Pancreas (tissue), 10 donors: ENCODE measurements at places on chromosomes 13 and 19. TPM values are rescaled to one million over a fixed set of nuclear protein-coding genes. Genes with fewer than 3 reads are reported as not detected.

DNA sequence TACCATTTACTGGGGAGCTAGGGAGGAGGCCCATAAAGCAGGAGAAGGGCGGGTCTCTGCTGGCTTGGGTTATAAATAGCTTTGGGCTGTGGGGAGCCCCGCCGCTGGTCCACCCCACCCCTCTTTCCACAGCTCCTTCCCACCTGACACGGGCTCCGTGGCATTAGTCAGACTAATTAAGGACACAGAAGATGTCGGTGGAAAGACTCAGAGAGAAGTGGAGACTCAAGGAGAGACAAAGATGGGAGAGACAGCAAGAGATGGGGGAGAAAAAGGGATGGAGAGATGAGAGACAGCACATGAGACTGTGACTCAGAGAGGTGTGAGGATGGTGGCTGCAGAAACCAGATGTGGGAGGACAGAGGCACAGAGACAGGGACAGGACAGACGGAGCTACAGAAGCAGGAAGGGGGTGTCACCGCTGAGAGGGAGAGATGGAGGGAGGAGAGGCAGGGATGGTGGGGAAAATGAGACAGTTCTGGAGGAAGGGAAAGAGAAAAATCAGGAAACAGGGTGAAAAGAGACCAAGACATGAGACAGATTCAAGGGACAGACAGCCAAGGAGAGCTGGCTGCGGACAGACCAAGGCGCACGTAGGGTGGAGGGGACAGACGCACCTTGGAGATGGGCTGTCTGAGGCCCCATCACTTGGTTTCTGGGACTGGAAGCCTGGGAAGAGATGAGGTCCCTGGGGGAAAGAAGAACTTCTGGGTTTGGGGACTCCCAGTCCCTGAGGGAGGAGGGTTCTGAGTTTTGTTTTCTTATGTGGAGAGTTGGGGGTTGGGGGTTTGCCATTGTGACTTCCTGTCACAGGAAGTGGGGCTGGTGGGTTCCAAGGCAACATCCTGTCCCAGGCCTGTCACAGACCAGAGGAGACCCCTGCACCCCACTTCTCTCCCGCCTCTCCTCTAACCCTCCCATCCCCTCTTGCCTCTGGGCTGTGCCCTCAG lies 4.1 kb downstream of the ARHGEF1 start:
- no peak for DNase-seq
- peak overlapping the region; percentile 57 for H3K27ac ChIP-seq
- peaks cover 1% of the 10 kb centered on the region for H3K36me3 ChIP-seq
- H3K27me3 ChIP-seq, result no peaks in the 10 kb centered on the region
- no peak overlapping the region for H3K4me3 ChIP-seq
- peaks cover 13% of the 10 kb centered on the region for H3K4me1 ChIP-seq

DNA sequence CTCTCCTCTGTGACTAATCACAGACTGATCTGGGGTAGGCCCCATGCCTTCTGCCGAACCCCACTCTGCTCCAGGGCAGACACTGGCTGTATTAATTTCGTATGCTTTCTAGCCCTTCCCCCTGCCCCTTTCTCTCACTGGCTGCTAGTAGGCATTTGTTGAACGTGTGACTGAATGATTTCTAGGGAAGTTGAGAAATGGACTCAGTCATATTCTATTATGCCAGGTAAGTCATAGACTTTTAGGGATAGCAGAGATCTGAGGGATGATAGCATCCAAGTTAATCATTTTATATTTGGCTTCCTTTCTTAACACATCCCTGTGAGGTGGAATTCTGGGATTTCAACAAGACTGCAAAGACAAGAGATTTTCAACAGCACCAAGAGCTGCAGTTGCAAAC lies 166.4 kb downstream of the FGF9 start:
- no peaks in the 10 kb centered on the region for H3K36me3 ChIP-seq
- no peaks in the 10 kb centered on the region for H3K4me1 ChIP-seq
- no peak for DNase-seq
- no peaks in the 10 kb centered on the region for H3K27me3 ChIP-seq
- no peak overlapping the region for H3K4me3 ChIP-seq
- no peak overlapping the region for H3K27ac ChIP-seq

GRCh38 chr13:63460462-63461090 lies 2044.9 kb upstream of the PCDH20 start:
- H3K36me3 ChIP-seq, result no peaks in the 10 kb centered on the region
- no peak overlapping the region for H3K27ac ChIP-seq
- no peak for DNase-seq

- no peaks in the 10 kb centered on the region for H3K4me1 ChIP-seq
- H3K4me3 ChIP-seq, result no peak overlapping the region
- no peaks in the 10 kb centered on the region for H3K36me3 ChIP-seq
- no peak for DNase-seq
- no peak overlapping the region for H3K27ac ChIP-seq
Observed at GRCh38 chr13:51147732-51148131, 36.7 kb upstream of the C13orf42 start.

GRCh38 chr19:8306235-8307054 lies 1.7 kb downstream of the CD320 start:
- no peaks in the 10 kb centered on the region for H3K4me1 ChIP-seq
- no peak overlapping the region for H3K4me3 ChIP-seq
- no peaks in the 10 kb centered on the region for H3K27me3 ChIP-seq
- H3K36me3 ChIP-seq, result no peaks in the 10 kb centered on the region

Gene C2CD4C
- 2.1 TPM for polyA plus RNA-seq

DNA sequence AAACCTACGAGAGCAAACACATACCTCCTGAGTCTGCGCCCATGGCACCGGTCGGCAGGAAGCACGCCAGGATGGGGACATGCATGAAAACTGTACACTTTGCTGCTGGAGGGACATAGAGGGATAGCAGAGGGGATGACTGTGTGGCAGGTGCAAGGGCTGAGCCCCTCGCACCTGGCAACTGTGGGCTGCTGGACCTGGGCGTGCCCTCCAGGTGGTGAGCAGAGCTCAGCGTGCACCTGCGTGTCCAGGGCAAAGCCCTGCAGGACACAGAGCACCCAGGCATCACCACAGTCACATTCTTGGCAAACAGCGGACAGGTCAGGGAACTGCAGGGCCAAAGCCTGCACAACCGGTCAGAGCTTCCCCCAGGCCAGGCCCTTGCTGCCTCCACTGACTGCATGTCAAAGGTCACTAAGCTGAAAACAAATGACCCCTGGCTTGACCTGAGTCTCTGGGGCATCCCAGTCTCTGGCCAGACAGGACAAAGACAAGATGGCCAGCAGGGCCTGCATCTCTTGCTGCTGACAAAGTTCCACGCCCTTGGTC lies 9.0 kb upstream of the ISYNA1 start:
- H3K4me3 ChIP-seq, result no peak overlapping the region
- no peaks in the 10 kb centered on the region for H3K27me3 ChIP-seq

- no peaks in the 10 kb centered on the region for H3K27me3 ChIP-seq
- H3K4me3 ChIP-seq, result no peak overlapping the region
- no peaks in the 10 kb centered on the region for H3K36me3 ChIP-seq
- H3K4me1 ChIP-seq, result peaks cover 10% of the 10 kb centered on the region
Observed at GRCh38 chr13:40345149-40345514, 321.3 kb downstream of the FOXO1 start.
